ENCODE measurements at places on chromosomes 11 and 22. TPM values are rescaled to one million over a fixed set of nuclear protein-coding genes. Genes with fewer than 3 reads are reported as not detected.
A peak's percentile ranks its signal among the peaks of the same experiment; 100 is the strongest.

- no peak for DNase-seq
These were observed 379.4 kb downstream of the DYNC2H1 start for GRCh38 chr11:103488579-103488978.

- DNase-seq: no peak
These were observed 473.5 kb downstream of the MIAT start for GRCh38 chr22:27130906-27131305.

DNA sequence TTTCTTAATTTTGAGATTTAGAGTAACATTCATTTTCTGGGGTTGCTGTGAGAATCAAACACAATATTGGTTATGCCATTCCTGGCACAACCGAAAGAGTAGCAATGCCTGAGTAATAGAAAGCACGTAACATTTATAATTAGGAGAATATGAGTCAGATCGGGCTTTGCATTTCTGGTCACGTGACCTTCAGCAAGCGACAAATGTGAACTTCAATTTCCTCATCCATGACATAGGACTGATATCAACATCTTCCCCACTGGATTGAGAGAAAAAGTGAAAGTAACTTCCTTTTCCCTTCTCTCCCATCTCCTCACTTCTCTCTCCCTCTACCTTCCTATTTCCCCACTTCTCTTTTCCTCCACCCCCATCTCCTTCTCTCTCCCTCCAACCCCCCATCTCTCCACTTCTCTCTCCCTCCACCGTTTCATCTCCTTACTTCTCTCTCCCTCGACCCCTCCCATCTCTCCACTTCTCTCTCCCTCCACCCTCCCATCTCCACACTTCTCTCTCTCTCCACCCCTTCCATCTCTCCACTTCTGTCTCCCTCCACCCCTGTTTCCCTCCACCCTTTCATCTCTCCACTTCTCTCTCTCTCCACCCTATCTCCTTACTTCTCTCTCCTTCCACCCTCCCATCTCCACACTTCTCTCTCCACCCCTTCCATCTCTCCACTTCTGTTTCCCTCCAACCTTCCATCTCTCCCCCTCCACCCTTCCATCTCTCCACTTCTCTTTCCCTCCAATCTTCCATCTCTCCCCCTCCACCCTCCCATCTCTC is 33.5 kb upstream of the CAT start:
- DNase-seq: no peak

Gene NLRP10
- total RNA-seq: 0.71 TPM

DNA sequence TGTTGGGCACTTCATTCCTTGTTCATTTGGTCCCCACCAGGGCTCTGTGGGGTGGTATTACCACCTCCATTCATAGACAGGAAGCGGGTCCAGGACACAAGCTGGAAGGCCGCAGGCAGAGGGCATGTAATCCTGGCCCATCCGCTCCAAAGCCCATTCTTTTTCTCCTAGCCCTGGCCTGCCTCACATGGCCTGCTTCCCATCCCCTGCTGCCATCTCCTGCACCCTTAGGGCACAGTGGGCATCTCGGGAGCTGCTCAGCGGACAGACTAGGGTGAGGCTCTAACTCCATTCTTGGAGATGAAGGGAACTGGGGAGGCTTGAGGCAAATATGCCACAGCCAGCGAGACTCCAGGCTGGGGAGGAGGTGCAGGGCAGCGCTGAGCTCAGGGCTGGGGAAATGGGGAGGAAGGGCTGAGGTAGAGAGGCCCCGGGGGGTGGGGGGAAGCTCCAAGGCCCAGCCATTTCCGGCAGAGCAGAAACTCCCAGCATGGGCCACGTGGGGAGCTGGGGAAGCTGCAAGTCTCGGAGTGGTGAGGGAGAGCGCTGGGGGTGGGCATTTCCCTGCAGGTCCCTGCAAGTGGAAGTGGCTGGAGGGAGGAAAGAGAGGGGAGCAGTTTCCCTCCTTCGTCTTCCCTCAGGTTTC is 14.3 kb upstream of the BCL9L start:
- no peak for DNase-seq

Gene GLB1L2
- total RNA-seq: 7.9 TPM

DNA sequence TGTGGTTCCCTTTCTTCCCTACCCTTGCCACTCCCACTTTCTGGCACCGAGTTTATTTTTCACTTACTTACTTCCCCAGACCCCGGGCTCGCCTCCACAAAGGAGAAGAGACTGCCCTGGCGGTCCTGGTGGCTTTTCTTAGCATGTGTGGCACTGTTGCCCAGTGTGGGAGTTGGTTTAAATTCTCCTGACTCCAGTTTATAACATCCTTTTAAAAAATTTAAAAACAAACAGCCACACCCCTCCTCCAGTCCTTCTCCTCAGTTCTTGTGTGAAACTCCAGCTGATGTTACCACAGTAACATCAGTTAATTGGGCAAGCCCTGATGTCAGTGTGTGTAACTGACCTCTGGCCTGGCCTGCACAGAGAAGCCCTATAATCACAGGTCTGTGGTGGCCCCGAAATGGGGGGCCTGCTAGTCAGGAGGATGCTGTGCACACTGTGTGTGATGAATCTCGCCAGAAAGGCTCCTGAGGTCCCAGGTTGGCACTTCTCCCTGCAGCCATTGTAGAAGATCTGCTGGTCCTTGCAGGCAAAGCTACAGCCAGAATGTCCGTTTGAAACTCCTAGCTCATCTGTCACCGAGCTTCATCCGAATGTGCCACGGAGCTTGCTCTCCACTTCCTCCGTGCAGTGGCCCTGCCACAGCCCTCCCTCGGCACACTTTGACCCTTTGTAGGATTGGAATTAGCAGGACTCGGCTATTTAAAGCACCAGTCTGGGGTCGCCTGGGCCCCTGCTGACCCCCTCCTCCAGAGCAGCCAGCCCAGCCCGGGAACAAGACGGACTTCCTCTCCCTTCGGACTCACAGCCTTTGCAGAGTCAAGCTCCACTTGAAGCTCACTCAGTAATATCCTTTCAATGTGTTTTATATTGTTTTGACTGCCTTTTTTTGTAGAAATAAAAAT is 7.6 kb downstream of the YDJC start:
- no peak for DNase-seq

DNA sequence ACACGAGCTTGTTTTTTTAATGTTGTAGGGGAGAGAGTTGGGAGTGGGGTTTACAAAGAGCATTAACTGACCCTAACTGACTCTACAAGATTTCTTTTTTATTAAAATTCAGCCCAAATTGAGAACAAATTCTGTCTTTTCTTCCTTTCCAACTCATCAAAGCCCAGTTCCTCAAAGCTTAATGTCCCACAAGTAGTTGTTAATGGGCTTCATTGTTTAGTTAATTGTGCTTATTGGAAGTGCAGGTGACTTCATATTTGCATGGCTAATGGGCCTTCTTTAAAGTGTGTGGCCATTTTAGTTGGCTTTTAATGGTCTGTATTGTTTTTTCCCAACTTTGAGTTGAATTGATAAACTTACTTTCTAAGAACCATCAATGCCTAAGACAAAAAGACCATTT is 39.8 kb downstream of the MPPED2 start:
- DNase-seq: no peak

- DNase-seq: no peak
These were observed 3.1 kb upstream of the EXPH5 start for GRCh38 chr11:108596701-108597100.

DNA sequence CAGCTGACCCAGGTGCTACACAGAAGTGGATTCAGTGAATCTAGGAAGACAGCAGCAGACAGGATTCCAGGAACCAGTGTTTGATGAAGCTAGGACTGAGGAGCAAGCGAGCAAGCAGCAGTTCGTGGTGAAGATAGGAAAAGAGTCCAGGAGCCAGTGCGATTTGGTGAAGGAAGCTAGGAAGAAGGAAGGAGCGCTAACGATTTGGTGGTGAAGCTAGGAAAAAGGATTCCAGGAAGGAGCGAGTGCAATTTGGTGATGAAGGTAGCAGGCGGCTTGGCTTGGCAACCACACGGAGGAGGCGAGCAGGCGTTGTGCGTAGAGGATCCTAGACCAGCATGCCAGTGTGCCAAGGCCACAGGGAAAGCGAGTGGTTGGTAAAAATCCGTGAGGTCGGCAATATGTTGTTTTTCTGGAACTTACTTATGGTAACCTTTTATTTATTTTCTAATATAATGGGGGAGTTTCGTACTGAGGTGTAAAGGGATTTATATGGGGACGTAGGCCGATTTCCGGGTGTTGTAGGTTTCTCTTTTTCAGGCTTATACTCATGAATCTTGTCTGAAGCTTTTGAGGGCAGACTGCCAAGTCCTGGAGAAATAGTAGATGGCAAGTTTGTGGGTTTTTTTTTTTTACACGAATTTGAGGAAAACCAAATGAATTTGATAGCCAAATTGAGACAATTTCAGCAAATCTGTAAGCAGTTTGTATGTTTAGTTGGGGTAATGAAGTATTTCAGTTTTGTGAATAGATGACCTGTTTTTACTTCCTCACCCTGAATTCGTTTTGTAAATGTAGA is 1.7 kb downstream of the MALAT1 start:
- DNase-seq: no peak

DNA sequence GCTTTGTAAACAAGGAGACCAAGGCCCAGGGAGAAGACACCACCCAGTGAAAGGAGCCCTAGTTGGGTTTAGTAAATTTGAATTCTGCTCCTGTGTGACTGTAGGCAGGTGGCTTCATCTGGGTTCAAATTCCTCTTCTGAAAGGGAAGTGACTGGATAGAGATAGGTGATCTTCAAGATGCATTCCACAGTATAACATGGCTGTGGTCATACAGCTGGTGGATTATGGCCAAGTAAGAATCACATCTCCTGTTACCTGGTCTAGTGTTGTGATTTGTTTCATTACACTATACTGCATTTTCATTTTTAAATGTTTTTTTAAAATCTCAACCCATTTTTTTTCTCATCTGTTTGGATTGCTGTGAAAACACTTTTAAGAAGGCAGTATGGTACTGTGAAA is 58.0 kb upstream of the PICALM start:
- DNase-seq: no peak

DNA sequence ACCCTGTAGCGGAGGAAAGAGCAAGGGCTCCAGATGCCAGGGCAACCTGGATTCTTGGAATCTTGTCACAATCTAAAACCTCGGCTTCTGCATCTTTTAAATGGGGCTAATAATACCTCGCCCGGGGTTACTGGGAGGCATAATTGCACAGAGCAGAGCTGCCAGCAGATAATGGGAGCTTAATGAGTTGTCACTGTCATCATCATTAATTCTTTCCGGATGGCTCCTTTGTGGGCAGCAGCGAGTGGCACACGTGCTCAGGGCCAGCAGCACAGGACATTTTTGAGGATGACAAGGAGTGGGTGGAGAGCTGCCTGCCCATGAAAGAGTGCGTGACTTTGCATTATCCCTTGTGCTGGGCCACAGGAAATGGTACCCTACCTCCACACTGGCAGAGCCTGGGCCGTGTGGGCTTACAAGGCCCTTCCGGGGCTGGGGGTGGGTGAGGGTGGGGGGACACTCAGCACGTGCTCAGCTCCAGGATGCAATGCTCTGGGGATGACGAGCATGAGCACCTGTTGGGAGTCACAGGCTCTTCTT is 5.7 kb downstream of the PDGFB start:
- no peak for DNase-seq

DNA sequence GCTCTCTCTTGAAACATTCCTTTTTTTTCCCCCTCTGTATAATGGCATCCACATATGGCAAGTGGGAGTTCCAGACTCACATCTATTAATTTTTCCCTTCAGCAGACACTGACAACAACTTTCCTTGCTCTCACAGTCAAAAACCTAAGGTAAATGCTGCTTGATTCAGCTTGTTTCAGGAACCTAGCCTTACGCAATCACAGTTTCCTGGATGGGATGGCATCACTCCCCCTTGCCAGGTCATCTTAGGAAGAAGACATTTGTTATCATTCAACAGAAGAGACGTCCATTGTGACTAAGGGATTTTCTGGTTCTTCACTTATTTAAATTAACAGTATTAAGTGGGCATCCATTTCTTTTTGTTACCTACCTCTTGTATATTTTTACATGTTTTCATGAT is 112.0 kb upstream of the PDGFD start:
- no peak for DNase-seq

Gene CAPN1
- 200 TPM for total RNA-seq

Gene SLC37A2
- 1.1 TPM for total RNA-seq

GRCh38 chr22:44723801-44724200 is 21.8 kb downstream of the PRR5 start:
- no peak for DNase-seq

DNA sequence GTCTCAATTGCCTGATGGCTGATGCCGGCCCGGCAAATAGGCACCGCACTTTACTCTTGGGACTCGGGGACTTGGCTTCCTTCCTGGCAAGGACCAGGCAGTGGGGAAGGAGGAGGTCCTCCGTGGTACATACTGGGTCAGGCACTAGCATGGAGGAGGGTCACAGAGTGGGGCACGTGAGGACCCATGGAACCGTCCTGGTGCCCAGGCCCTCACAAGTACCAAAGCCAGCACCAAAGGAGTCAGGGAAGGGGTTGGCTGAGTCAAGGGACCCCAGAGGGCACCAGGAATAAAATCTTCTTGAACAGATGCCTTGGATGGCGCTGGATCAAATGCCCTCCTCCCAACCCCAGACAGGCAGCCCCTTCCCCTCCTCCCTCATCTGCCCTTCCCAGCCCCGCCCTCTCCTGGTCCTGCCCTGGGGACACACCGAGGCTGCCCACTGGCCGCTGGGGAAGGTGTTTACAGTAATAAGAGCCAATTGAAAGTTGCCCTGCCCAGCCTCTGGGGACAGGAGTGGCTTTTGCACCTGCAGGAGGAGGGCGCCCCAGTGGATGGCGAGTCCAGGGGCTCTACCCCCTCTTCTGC is 5.6 kb upstream of the CARNS1 start:
- peak; percentile 80 for DNase-seq

All from H1 (cell line).